Esophagus squamous epithelium (tissue), 5 donors: ENCODE measurements at places on chromosomes 4 and X.

- no peak for DNase-seq
Observed at GRCh38 chr4:74997948-74998729, 65.2 kb downstream of the PARM1 start.

DNA sequence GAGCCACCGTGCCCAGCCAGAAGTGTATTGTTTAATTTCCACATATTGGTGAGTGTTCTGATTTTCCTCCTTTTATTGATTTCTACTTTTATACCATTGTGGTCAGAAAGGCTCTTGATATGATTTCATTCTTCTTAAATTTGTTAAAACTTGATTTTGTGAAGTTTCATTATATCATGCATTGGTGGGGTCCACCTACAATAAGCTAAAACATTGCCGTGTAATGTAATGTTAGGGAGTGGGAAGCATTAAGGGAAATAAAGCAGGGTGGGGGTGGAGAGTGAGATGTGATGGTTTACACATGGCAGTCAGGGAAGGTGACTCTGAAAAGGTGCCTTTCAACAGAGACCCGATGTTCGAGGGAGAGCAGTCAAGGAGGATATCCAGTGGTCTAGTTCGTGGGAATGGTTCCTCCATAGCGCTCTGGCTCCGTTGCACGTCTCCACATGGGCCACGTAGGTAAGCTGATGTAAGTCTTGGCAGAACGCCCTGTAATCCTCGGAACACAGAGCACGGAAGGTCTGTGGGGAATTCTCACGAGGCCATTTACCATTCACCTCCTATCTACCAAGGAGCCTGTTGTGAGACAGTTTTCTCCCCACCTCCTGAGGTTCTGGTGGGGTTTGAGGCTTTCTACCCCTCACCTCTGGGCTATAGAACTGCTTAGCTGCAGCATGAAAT, 7.7 kb upstream of the WDR13 start:
- no peak for DNase-seq

GRCh38 chr4:169723207-169723965, 34.4 kb downstream of the HPF1 start:
- no peak for DNase-seq

- no peak for DNase-seq
Observed at GRCh38 chrX:16963216-16963615, 16.8 kb downstream of the REPS2 start.

- no peak for DNase-seq
Observed at GRCh38 chr4:105061731-105062130, 84.9 kb upstream of the TET2 start.

DNA sequence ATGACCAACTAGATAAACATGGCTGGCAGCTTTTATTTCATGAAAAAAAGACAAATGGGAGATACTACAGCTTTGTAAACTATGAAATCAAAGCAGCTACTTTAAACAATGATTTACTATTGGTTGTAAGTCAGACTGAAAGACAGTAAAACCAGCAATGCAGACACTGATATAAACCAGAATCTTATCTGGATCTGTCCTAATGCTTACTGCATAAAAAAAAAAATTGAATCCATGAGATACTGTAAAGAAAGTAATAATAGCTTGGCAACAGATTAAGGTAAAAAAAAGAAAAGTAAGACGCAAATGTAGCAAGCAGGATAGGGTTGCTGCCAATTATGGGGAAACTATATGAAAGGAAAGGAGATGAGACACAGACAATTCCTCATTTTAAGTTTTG, 7.3 kb downstream of the LCORL start:
- DNase-seq, result no peak
